Fibroblast of skin of scalp (primary cell): ENCODE measurements at places on chromosomes 1 and 21.

- no peak for DNase-seq
Observed at GRCh38 chr1:27868556-27868931, 3.8 kb upstream of the THEMIS2 start.

GRCh38 chr1:3594706-3595377 lies 16.5 kb downstream of the MEGF6 start:
- DNase-seq = no peak

- no peak for DNase-seq
Observed at GRCh38 chr1:97158691-97159096, 437.1 kb downstream of the PTBP2 start.

DNA sequence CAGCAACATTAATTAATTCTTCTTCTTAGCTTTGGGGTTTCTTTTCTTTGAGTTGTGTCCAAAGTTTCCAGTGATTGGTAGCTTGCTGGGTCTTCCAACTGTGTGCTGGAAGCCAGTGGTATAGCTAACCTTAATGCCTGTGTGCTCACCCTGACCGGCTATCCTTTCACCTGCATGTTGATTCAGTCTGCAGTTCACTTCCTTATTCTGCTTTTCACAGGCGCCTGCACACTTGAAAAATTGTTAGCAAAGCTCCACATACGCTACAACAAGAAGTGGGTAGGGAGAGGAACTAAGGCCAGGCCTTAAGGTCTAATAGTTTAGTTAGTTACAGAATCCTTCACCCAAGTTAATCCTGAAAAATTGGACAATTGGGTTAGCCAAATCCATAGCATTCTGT lies 35.7 kb downstream of the NCF2 start:
- no peak for DNase-seq

GRCh38 chr1:185846672-185847444 lies 112.7 kb downstream of the HMCN1 start:
- DNase-seq = peak; percentile 68

GRCh38 chr1:84997667-84998600 lies 1.0 kb upstream of the MCOLN2 start:
- DNase-seq = no peak

GRCh38 chr1:16387201-16388188 lies 20.5 kb downstream of the SZRD1 start:
- no peak for DNase-seq

DNA sequence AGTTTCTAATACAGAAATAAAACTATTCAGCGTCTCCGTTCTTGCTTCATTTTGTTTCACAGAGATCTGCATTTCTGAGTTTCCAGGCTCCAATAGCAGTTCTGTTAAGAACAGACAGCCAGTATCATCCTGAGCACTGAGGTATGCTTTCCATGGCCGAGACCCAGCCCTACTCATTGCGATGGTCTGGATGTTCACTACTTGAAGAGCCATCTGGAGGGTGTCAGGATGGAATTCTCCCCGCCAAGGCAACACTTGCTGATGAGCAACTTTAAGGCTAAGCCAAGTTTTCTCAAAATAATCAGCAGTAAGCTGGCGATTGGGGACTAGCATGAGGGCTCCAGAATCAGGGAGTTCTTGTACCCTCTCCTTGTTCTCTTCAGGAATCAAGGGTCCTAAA lies 7.7 kb upstream of the BCL2L15 start:
- DNase-seq = no peak

DNA sequence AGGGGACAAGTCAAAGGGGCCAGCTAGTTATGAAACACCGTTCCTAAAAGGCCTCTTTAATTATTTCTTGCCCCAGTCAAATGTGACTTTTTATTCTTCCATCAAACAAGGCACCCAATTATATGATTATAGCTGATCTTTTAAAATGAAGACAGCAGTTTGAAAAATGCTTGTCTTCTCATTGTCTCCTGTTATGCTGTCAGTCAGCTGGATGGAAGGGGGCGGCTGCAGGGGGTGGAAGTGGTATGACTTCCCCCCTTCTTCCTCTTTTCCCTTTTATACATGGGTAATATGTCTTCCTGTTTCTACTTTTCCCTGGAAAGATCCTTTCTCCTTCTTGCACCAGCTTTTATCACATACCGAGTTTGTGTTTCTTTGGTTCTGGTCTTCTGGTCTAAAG lies 25.8 kb upstream of the KCNA10 start:
- DNase-seq = no peak
